ENCODE measurements at places on chromosomes 3 and 15.

GRCh38 chr3:33940149-33940548 lies 141.7 kb downstream of the PDCD6IP start:
- DNase-seq = no peak

- no peak for DNase-seq
These were observed 80.3 kb downstream of the TMEM266 start for GRCh38 chr15:76140074-76140464.

- no peak for DNase-seq
These were observed 322.8 kb downstream of the KCNH8 start for GRCh38 chr3:19471138-19471537.

GRCh38 chr3:39113291-39113690 lies 5.8 kb downstream of the TTC21A start:
- no peak for DNase-seq

- no peak for DNase-seq
These were observed 214.2 kb downstream of the IL20RB start for GRCh38 chr3:137171834-137172603.

GRCh38 chr3:134606033-134607025 lies 44.5 kb downstream of the KY start:
- DNase-seq = no peak

GRCh38 chr15:67722030-67722817 lies 103.1 kb upstream of the SKOR1 start:
- DNase-seq = no peak

DNA sequence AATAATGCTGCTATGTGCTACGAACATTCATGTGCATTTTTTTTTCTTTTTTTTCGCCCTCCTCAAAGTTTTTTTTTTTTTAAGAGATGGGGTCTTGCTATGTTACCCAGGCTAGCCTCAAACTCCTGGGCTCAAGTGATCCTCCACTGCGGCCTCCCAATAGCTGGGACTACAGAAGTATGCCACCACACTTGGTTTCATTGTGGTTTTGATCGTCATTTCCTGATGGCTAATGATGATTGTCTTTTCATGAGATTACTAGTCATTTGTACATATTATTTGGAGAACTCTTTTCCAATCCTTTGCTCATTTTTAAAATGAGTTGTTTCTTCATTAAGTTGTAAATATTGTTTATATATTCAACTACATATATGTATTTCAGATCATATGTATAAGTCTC lies 48.8 kb downstream of the FBXO22 start:
- DNase-seq = no peak

DNA sequence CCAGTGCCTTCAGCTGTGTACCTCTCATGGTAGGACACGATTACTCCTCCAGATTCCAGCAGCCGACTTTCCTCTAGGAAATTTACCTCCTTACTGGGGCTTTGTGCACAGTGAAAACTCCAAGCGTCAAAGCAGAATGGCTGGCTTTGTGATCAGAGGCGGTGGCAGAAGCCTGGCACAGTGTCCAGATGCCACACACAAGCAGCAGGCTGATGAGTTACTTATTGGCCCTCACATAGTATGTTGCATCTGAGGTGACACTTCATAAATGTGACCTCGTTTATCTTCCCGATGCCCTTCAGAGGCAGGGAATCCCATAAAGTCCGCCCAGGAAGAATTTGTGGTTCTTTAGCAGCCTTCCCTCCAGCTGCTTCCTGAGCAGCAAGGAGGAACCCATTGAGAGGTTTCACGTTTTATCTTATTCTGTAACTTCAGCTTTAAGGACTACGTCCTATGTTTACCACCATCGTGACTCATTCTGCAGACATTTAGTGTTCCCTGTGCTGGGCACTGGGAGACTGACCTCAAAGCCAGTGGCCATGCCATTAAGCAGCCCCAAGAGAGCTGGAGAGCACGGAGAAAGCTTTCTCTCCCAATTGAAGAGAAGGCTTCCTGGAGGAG lies 107.1 kb upstream of the C15orf61 start:
- DNase-seq = no peak

Data from liver (tissue), 10 donors.